SJSA1 (cell line): ENCODE measurements at places on chromosomes 13 and 19. TPM values are rescaled to one million over a fixed set of nuclear protein-coding genes. Genes with fewer than 3 reads are reported as not detected.
A peak's percentile ranks its signal among the peaks of the same experiment; 100 is the strongest.

Gene PBX4
- total RNA-seq = 0.09 and 2.0 TPM in 2 replicates

Gene LILRB5
- not detected in 2 replicates for total RNA-seq

Gene IFNL1
- total RNA-seq = not detected in 2 replicates

Gene ADPRHL1
- 6.3 and 10.5 TPM in 2 replicates for total RNA-seq

Gene TIMM29
- 53.5 and 58.6 TPM in 2 replicates for total RNA-seq

Gene LYL1
- not detected in 2 replicates for total RNA-seq

Gene SRRM5
- not detected in 2 replicates for total RNA-seq

GRCh38 chr19:35528218-35529038 lies at the start of gene SBSN:
TSS of gene SBSN (minus strand) at chr19:35528311. CDS start at chr19:35528281, 30 bp downstream.
- DNase-seq = no peak

DNA sequence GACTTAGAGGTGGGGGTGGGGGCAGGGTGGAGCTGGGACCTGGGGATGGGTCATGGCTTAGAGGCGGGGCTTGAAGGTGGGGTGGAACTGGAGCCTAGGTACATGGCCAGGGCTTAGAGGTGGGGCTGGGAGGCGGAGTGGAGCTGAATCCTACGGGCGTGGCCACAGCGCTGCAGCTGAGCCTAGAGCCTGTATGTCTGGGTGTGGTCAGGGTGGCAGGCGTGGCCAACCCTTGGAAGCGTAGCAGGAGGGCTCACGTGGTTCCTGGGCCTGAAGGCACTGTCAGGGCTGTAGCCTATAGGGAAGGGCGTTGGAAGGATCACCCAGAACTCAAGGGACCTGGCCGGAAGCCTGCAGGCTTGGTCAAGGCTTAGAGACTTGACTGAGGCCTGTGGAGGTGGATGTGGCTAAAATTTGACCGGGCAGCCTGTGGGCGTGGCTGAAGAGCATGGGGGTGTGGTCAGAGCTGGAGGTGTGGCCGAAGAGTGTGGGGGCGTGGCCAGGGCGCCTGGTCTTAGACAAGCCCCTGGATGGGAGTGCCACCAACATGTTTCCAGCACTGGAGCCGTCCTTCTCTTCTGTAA lies 24.3 kb downstream of the COLGALT1 start:
- DNase-seq = peak; percentile 30

GRCh38 chr13:90032841-90033493 lies 1314.5 kb upstream of the MIR17HG start:
- DNase-seq = no peak

GRCh38 chr13:75079226-75079625 lies 402.7 kb downstream of the TBC1D4 start:
- DNase-seq = no peak

- no peak for DNase-seq
These were observed 1.2 kb upstream of the CHMP2A start for GRCh38 chr19:58555920-58556621.

DNA sequence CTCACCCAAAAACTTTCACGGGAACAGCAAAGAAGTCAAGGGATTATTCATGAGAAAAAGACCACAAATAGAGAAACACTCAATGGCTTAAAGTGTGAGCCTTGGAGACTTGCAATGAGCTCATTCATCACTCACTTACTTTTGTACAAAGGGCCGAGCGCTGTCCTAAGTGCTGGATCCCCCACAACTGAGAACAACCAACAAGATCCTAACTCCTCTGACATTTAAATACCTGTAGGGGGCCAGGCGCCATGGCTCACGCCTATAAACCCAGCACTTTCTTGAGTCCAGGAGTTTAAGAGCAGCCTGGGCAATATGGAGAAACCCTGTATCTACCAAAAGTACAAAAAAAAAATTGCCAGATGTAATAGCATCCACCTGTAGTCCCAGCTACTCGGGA lies 29.4 kb upstream of the ZNF507 start:
- DNase-seq = no peak

DNA sequence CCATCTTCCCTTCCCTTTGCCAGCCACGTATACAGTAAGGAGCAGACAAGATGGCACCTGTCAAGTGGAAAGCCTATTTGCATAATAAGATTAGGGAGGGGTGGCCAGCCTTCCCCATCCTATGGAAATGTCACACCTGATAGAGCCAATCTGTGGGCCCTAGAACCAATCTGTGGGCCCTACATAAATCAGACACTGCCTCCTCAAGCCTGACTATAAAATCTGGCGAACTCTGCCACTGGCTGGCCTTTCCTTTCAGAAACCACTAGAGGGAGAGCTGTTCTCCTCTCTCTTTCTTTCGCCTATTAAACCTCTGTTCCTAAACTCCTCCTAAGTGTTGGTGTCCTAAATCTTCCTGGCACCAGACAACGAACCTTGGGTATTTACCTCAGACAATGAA lies 231.5 kb upstream of the KLHL1 start:
- no peak for DNase-seq

- DNase-seq = peak; percentile 98
These were observed at the start of gene USPL1 for GRCh38 chr13:30617315-30618185. TSS of gene USPL1 (plus strand) at chr13:30617920. CDS start at chr13:30621141, 3,221 bp downstream.
